ENCODE measurements at places on chromosomes 1 and 21.

DNA sequence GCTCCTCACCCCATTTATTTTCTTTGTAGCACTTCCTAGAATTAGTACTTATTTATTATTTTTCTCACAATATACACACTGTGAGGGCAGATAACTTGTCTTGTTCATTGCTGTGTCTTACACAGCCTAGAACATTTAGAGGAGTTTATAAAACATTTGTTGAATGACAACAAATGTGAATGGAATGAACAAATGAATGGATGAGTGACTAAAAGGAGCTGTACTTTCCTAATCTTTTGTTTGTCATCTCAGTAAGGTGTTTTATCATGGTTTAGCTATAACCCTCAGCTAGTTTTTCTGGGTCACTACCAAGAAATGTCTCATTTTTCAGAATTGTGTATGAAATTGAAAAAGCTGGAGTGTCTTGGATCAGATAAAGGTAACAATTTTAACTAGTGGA lies 239.3 kb upstream of the KCNK2 start:
- no peak for DNase-seq

DNA sequence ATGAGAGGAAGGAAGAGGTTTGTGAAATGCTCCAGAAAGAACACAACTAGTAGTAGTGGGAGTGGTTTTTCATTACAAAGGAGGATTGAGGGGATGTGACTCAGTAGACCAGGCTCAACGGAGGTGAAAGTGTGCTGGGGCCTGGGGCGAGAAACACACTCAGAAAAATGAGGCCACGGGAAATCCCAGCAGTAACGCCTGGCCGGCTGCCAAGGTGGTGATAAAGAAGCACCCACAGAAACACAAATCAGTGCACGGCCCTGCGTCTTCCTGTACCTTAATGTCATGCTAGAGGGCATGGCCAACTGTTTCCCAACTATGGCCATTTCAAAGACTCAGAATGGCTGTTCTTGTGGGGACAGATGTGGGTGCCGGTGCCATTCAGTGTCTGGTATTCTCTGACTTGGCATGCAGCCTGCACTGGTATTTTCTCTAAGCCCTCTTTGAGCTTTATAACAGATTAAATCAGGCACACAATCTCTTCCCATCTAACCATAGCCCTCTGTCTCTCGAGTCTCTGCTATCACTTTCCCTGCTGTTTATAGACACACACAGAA lies 38.2 kb downstream of the URB2 start:
- DNase-seq = no peak

DNA sequence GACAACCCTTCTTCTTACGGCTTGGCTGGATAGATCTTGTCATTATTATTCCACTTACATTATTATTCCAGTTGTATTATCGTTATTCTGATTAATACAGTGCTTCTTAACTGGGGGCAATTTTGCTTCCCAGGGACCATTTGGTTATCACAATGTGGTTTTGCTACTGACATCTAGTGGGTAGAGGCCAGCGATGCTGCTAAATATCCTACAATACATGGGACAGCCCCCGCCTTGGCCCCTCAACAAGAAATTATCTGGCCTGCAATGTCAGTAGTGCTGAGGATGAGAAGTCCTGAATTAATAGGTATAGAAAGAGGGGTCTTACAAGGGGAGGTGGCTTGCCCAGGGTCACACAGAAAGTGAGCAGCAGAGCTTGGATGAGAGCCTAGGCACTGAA lies 105.6 kb downstream of the PTPRU start:
- no peak for DNase-seq

DNA sequence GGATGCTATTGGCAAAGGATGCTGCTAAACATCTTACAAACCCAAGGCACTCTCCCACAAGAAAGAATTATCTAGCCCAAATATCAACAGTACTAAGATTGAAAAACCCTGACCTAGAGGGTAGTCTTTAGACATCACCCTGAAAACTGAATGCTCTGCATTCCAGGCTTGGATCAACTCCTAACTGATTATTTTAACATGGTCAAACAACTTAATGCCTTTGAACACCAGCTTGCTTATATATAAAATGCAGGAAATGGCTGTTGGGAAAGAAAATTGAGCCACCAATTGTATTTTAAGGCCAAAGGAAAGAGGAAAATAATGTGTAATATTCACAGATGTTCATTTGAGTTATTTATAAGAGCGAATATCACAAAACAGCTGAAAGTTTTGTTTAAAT lies 72.2 kb upstream of the C1orf87 start:
- DNase-seq = no peak

GRCh38 chr1:53890522-53890941 lies 935 bp upstream of the YIPF1 start:
- no peak for DNase-seq
